ENCODE measurements at places on chromosomes 13 and 19.

DNA sequence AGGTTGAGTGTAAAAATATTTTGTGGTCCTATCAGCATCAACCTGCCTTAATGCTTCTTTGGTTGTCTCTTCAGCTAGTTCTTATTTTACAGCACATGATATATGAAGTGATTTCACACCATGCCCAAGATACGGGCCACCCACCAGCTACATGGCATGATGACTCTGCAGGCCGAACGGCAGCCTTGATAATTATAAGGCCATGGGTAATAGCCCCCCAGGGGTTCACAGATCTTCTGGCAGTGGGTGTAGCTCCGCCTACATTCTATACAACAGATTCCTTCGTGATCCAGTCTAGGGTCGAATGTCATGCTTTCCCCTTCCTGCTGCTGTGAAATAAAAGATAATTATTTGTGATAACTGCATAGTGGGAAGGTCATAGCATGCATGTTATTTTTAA, 36.1 kb downstream of the CNMD start:
- DNase-seq: no peak

GRCh38 chr19:4264812-4265211, 14.3 kb upstream of the SHD start:
- no peak for DNase-seq

DNA sequence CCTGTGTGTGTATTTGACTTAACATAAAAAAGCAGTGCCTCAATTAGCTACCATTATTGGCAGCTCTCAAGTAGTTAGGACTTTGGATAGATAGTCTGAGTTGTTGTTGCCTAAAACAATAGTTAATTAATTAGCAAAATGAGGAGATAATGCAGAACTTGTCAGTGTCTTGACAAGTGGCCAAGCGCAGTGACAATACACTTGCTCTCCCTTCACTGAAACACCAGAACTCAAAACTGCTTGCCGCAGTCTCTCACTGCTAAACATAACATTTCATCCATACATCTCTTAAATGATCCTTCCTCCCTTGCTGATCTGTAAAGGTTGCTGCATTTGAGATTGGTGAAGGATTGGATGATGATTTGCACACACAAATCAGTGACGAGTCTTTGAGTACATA, 61.7 kb downstream of the ARHGAP35 start:
- DNase-seq: no peak

- no peak for DNase-seq
Measured at GRCh38 chr19:44576843-44577565, 36.4 kb upstream of the IGSF23 start.

DNA sequence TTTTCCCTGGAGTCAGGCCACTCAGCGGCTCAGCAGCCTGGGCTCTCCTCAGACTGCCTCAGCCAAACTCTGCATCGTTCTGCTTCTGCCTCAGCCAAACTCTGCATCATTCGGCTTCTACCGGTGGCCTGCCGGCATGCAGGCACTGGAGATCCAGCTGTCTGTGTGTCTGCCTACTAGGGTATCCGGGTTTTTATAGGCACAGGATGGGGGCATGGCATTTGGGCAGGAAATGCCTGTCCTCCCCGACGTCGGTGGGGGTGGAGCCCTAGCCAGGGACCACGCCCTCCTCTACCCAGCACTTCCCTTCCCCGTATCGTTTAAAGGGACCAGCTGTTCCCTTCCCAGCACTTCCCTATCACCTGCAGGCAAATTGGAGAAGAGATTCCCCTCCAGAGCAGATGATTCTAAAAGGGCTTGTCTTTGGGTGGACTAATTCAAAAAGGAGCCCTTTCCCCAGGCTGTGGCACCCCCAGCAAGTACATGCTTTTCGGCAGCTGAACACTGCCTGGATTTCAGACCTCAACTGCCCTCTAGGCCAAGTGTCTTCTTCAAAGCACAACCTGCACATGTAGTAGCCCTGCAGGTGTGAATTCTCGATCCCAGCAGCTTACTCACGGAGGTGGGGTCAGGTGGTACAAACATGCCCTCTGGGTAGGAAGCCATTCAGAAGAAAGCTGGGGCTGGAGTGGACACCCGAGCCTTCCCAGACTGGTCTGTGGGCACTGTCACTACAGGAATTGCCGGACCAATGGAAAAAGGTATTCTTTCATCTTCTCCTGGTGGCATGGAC, 25.4 kb upstream of the GPR12 start:
- DNase-seq: no peak

DNA sequence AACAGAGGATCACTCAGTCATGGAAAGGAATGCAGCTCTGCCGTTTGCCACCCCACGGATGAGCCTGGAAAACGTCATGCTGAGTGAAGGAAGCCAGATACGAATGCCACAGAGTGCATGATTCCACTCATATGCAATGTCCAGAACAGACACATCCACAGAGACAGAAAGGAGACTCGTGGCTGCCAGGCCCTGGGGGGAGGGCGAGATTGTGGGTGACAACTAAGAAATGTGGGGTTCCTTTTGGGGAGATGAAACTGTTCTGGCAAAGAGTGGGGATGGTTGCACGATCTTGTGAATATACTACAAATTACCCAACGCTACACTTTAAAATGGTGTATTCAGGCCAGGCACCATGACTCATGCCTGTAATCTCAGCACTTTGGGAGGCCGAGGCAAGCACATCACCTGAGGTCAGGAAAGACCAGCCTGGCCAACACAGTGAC, 27.2 kb upstream of the NAPA start:
- DNase-seq: no peak

GRCh38 chr19:18089726-18090125, 3.0 kb upstream of the IL12RB1 start:
- no peak for DNase-seq
